ENCODE measurements at places on chromosomes 13 and 19.
A peak's percentile ranks its signal among the peaks of the same experiment; 100 is the strongest.

- no peak for DNase-seq
These were observed 8.4 kb downstream of the WIZ start for GRCh38 chr19:15441317-15441716.

- no peak for DNase-seq
These were observed 402.3 kb upstream of the SLITRK6 start for GRCh38 chr13:86201477-86201876.

GRCh38 chr13:32905063-32905863 lies 111.0 kb upstream of the KL start:
- no peak for DNase-seq

GRCh38 chr13:50124536-50125303 lies 109.5 kb downstream of the KCNRG start:
- DNase-seq, result peak; percentile 97

- peak; percentile 46 for DNase-seq
These were observed 45.9 kb downstream of the SPTBN4 start for GRCh38 chr19:40512473-40513344.

GRCh38 chr13:99922631-99923404 lies 48.7 kb downstream of the ZIC5 start:
- DNase-seq, result peak; percentile 78

- peak; percentile 95 for DNase-seq
These were observed 34.4 kb downstream of the GSX1 start for GRCh38 chr13:27826379-27827353.

DNA sequence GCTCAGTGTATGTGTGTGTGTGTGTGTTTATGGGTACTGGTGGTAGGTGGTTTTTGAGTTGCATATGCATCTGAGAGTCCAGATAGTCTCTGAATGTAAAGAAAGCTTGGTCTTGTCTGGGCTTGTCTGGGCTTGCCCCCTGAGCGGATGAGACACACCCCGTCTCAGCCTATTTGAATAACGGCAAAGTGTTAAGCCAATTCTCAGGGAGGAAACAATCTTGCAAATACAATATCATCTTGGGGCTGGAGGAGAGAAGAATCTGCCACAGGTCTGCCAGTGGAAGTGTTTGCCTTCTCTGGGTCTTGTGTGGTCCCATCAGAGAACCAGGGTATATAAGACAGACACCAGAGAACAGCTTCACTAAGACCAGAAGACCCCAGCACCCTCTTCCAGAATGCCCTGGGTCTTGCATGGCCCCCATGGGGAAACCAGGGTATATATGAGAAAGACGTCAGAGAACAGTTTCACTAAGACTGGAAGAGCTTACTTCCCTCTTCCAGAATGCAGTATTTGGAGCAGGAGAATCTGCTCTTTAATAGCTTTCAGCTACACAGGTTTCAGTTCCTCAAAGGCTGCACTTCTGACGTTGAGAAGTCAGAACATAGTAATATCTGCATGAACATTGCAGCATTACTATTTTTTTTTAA lies 13.3 kb downstream of the CD70 start:
- DNase-seq, result no peak

DNA sequence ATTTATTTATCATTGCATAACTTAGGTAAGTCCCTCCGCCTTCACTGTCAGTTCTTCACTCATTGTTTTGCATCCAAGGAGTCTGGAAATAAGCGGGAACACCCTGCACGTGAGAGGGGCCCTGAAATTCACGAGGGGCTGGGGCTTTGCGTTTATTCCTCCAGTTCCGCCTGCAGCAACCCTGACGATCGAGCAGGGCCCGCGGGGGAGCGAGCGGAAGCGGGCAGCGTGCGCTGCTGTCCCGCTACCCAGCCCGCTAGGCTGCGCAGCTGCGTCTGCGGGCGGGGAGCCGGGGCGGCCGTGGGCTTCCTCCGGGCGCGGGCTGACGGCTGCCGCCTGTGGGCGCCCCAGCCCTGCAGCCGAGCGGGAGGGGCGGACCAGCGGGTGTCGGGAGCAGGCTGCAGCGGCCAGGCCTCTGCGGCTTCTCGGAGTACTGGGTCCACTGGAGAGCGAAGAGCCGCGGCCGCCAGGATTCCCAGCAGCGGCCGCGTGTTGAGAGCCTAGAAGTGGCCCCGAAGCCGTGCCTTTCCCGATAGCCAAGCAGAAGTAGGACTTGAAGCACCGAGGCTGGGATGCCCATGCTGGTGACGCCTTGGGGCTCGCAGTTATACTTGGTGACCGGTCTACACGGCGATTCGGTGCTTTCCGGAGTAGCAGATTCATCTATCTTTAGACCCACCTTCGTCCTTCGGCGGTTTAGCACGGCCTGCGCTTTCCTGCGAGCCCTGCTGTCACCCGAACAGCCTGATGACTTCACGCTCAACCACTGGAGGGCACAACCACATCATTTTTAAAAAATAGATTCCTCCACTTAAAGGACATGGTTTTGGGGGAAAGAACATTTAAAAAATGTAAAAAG lies 32.9 kb upstream of the SACS start:
- DNase-seq, result peak; percentile 61

- DNase-seq, result no peak
These were observed 64.6 kb upstream of the KL start for GRCh38 chr13:32951580-32951979.

GRCh38 chr13:66659701-66660467 lies 570.3 kb downstream of the PCDH9 start:
- DNase-seq, result no peak

DNA sequence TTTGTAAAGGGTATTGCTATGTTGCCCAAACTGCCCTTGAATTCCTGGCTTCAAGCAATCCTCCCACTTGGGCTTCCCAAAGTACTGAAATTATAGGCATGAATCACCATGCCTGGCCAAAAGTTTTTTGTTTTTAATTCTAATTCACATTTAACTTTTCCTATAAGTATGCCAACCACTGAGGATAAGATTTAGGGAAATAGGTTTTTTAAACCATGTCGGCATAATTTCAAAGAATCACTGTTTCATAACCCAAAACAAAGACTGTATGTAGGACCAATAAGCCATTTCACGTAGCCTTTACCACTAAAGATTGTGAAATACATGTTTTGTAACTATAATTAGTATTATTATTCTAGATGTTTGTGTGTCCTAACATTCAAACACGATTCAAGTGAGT lies 8.2 kb downstream of the ZDHHC20 start:
- no peak for DNase-seq

DNA sequence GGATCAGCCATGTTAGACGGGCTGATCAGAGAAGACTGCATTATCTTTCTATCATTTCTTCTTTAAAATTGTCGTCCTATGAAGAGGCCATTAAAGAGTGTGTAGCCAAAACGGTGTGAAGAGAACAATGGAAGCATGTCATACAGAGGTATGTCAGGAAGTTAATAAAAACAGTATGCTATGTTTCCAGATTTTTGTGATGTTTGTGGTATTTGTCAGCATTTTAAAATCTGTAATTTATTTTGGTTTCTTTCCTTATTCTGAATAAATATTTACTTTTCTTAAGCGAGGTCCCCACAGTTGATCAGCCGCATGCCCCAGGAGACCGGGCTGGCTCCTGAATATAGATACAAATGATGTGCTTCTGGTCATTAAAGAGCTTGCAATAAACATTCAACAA lies 142.9 kb upstream of the SERP2 start:
- DNase-seq, result no peak

DNA sequence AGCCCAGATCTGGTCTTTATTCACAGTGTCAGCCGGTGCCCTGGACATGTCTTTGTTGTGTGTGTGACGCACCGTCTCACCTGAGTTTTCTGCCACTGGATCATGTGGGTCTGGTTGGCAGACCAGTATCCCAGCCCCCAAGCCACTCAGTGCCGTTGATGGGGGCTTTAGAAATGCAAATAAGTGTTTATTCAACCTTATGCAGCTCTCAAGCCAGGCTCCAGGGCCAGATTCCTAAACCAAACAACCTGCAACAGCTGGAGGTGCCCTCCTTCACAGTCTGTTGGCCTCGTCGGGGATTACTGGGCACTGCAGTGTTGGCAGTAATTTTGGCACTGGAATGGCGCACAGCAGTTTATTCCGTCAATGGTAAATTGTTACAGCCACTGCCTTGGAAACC lies 21.6 kb downstream of the FAM124A start:
- DNase-seq, result peak; percentile 34

- DNase-seq, result peak; percentile 88
These were observed 5.5 kb upstream of the SAE1 start for GRCh38 chr19:47124937-47125668.

- DNase-seq, result no peak
These were observed 418.9 kb downstream of the KLF12 start for GRCh38 chr13:73715114-73715910.

DNA sequence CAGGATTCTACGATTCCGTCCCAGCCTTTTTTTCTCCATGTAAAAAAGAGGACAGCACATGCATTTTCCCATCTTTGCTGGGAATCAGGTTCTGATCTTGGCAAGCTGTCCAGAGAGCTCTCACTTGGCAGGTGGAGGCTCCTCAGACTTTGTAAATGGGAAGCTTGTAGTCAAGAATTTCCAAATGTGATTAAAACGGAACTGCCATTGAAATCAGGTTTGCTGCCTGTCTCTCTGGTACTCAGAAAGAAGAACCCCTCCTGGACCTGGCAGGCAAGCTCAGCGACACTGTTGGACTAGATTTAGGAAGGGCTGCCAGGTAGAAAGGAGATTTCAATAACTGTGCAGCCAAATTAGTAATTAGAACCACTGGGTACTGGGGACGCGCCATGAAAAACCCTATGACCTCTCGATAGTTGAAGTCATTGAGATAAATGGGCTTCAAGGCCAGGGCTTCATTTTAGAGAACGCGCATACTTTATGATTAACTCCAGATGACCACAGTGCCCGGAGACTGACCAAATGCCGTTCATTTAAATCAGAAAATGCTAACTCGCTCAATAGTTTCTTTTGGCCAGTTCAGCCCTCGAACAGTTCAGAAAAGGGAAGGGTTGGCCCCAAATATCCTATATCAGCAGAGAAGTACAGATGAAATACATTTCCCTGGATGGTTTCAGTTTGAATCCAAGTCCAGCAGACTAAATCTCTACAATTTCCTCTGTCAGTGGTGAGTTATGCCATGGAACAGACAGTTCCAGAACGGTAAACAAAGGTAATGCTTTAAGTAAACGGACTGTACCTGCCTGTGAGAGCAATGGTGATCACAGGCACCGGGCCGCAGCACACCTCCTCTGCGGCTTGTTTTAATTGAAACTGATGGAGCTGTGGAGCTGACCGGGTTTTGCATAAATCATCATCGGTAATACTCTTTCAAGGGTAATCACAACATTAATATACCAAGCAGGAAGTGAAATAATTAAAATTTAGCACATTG lies 517.4 kb downstream of the RFC3 start:
- DNase-seq, result peak; percentile 72

- DNase-seq, result no peak
These were observed 188.2 kb upstream of the RFC3 start for GRCh38 chr13:33629605-33630360.

DNA sequence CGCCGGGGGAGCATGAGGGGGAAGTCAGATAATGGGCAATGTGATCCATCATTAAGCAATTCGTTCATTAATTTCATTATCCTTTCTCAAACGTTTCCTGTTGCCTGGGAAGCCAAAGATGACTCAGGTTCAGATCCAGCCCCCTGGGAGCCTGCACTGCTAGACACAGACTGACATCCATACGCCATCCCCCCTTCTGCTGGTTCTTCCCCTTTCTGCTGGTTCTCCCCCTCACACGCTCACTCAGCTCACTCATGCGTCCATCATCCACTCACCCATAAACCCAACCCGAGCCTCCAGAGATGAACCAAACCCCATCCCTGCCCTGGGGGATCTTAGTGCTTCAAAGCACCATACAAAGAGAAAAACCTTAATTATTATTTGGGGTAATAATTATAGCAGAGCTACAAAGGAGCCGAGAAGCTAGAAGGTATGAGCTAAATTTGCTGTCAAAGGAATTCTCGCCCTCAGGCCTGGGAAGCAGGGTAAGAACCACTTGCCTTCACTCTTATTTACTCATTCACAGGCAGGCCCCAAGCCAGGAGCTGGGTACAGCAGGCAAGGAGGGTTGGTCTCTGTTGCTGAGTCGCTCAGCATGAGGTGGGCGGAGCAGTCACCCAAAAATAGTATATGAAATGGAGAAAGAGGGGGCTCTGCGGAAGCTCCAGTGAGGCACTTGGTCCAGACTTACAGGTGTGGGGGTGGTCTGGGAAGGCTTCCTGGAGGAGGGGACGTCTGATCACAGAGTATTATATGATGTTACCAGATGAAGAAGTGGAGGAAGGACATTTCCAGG lies 7.0 kb upstream of the ZNF444 start:
- no peak for DNase-seq

DNA sequence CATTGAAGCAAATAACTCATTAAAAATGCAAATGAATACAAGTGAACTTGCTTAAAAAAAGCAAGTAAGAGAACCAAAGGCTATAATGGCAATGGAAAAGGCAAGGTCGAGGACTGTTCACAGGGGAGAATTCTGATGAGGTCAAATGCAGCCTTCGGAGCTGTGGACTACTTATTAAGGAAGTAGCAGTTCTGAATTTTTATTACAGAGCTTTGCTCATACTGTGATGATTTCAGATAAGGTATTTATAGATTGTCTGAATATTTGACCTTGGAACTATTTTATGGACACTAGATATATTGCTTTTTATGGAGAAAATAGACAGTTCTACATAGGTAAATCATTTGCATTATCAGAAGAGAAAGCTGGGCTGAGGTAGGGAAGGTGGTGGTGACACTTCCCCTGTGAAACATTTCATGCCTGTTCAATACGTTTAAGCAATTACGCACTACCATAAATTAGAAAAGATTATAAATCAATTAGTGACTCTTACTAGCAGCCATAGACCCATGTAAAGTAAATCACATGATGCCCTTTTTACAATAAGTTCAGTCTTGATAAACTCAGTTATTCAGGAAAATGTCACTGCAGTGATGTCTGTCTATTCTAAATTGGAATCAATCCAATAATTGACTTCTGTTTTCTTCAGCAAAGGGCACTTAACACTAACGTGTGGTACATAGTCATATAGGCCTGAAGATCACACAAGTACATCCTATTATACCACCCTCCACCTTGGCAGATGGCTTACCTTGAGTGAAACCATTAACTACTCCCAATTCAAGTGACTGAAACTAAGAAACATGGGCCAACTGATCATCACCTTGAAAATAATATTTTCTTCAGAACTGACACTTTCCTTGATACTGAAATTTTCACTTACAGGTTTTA lies 260.0 kb downstream of the KLF12 start:
- no peak for DNase-seq

- DNase-seq, result no peak
These were observed 25.6 kb downstream of the LRCH1 start for GRCh38 chr13:46578590-46578975.

Data from stomach (tissue), 19 donors.